ENCODE measurements at places on chromosomes 13 and 19.
A peak's percentile ranks its signal among the peaks of the same experiment; 100 is the strongest.

DNA sequence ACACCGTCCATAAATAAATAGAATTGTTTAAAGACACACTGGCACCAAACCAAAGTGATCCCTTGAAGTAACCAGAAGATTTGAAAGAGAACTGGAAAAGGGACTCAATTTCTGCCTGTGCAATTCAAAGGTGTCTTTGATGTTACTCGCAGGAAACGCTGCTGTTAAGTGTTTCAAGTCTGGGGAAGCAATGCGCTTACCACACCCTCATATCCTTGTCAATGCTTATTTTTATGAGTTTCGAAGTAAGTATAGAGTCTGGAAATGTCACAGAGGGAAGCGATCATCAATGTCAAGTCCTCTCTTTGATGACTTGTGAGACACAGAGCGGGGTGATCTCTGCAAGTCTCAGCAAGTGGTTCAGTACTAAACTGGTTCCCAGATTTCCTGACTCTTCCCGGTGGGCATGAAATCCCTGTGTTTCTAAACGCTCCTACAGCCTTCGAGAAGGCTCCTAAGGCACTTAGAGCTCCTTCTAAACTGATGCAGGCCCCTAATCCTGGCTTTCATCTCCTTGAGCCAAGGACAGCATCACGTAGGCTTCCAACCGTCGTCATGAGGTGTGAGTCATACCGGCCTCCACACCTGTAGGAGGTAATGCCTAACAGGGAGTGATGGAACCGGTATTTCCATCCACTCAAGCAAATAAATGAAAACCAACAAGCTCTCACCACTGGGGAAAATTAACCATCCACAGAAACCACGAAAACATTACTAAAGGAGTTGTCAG lies 22.8 kb downstream of the SYDE1 start:
- no peak overlapping the region for H3K27ac ChIP-seq
- no peak for DNase-seq
- peak overlapping the region; percentile 5 for H3K4me3 ChIP-seq
- no peaks in the 10 kb centered on the region for H3K36me3 ChIP-seq
- no peaks in the 10 kb centered on the region for H3K27me3 ChIP-seq

- DNase-seq: no peak
- no peaks in the 10 kb centered on the region for H3K27me3 ChIP-seq
- no peaks in the 10 kb centered on the region for H3K4me1 ChIP-seq
- no peak overlapping the region for H3K4me3 ChIP-seq
Measured at GRCh38 chr13:75352641-75353327, 129.2 kb downstream of the TBC1D4 start.

- H3K27me3 ChIP-seq: no peaks in the 10 kb centered on the region
- H3K36me3 ChIP-seq: peaks cover 3% of the 10 kb centered on the region
- no peak overlapping the region for H3K4me3 ChIP-seq
- H3K4me1 ChIP-seq: peaks cover 14% of the 10 kb centered on the region
Measured at GRCh38 chr13:97231118-97231828, 9.1 kb downstream of the MBNL2 start.

DNA sequence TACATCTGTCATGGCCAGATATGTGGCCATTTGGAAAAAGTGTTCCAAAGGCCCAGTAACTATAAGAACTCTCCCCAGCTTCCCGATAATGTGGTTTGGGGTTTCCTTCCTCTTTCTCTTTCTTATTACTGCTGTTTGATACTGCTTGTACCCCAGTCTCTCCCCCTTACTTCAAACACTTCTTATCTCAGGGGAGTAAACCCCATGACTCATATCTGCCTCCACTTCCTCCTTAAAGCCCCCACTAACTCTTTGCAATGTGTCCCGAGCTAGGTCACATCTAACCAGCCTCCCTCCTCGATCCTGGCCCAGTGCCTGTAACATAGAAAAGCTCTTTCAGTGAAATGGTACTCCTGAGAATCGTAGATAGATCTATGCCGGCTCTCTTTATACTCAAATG lies 82.4 kb upstream of the STARD13 start:
- no peak for DNase-seq
- no peak overlapping the region for H3K27ac ChIP-seq
- H3K4me1 ChIP-seq: no peaks in the 10 kb centered on the region
- H3K27me3 ChIP-seq: no peaks in the 10 kb centered on the region

DNA sequence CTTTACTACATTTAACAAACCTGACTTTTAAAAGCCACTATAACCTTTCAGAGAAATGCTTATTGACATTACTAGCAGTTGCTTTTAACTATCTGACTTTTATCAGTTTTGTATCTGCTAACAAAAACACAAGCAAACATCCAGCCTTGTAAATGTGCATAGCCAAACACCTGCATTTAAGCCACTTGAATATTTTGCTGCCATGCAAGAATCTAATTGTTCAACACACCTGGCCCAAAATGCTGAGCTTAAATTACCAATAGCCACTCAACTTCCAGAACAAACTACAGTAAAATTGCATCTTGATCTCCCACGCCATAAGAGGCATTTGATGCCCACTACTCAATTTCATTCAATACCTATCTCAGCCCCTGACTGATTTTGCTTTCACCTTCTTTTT lies 9.3 kb downstream of the ZIC5 start:
- H3K27me3 ChIP-seq: peaks cover 82% of the 10 kb centered on the region
- no peak overlapping the region for H3K27ac ChIP-seq
- no peak overlapping the region for H3K4me3 ChIP-seq

DNA sequence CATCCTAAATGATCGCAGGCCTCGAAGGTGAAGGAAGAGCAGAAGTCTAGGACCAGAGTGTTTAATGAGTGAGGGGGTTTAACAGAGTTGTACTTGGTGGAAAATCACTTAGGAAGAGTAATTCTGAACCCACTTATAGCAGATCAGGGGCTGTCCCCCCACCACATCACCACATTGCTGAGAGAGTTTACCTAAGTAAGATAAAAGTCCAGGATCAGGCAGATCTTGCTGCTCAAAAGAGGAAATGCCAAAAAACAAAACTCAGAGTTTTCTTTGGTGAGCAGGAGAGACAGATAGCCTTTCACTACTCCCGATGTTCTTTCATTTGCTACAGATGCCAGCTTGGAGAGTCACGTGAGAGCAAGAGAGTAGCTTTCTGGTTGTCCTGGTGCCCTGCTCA lies 15.4 kb downstream of the ZNF317 start:
- no peak overlapping the region for H3K27ac ChIP-seq
- peaks cover 62% of the 10 kb centered on the region for H3K36me3 ChIP-seq
- no peak for DNase-seq
- H3K4me1 ChIP-seq: no peaks in the 10 kb centered on the region

- H3K27ac ChIP-seq: no peak overlapping the region
- no peaks in the 10 kb centered on the region for H3K4me1 ChIP-seq
- no peak overlapping the region for H3K4me3 ChIP-seq
- no peaks in the 10 kb centered on the region for H3K27me3 ChIP-seq
- no peak for DNase-seq
Measured at GRCh38 chr19:14700711-14701375, 11.0 kb downstream of the ZNF333 start.

GRCh38 chr19:39542206-39542605 lies 2.2 kb upstream of the EID2 start:
- H3K27ac ChIP-seq: no peak overlapping the region
- peaks cover 26% of the 10 kb centered on the region for H3K4me1 ChIP-seq
- no peaks in the 10 kb centered on the region for H3K27me3 ChIP-seq
- no peaks in the 10 kb centered on the region for H3K36me3 ChIP-seq
- no peak for DNase-seq

DNA sequence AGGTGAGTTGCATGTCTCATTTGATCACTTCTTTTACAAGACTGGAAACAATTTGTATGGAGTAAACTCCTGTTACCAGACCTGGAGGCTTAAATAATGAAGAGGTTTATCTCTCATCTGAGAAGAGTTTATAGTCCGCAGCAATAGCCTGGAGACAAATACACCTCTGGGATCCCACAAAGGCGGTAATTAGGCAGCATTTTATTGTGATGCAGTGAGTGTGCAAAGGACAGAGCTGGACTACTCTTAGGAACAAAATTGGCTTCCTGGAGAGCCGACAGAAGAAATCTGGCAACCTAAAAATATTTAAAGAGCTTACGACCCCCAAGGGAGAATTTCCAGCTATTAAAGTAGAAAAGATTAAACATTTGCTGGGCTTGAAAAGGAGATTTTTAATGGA lies 11.8 kb upstream of the KATNAL1 start:
- H3K4me1 ChIP-seq: no peaks in the 10 kb centered on the region
- H3K4me3 ChIP-seq: no peak overlapping the region

DNA sequence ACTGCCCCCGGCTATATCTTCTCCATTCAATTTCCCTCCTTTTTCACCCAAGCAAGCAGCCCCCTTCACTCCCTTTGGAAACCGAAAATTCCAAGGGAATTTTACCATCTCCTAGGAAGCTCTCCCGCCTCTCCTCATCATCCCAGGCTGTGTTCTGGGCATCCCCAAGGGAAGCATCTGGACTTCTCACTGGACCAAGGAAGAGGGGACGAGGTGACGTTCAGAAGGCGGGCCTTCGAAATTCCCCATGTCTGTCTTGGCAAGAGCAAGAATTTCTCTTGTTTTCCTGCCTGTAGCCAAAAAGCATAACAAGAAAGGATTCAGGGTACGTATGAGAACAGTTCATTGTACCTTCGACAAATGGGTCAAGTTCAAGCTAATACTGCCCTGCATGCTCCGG lies 6.1 kb downstream of the TPRX2 start:
- H3K36me3 ChIP-seq: no peaks in the 10 kb centered on the region
- H3K27me3 ChIP-seq: no peaks in the 10 kb centered on the region
- no peak overlapping the region for H3K4me3 ChIP-seq
- H3K27ac ChIP-seq: no peak overlapping the region
- no peak for DNase-seq

GRCh38 chr13:75181906-75182305 lies 300.1 kb downstream of the TBC1D4 start:
- DNase-seq: no peak
- H3K27me3 ChIP-seq: no peaks in the 10 kb centered on the region

- H3K36me3 ChIP-seq: no peaks in the 10 kb centered on the region
- no peak for DNase-seq
- H3K27ac ChIP-seq: peak overlapping the region; percentile 52
- H3K27me3 ChIP-seq: no peaks in the 10 kb centered on the region
- H3K4me3 ChIP-seq: no peak overlapping the region
- peaks cover 84% of the 10 kb centered on the region for H3K4me1 ChIP-seq
Measured at GRCh38 chr13:30147421-30147820, 159.9 kb downstream of the KATNAL1 start.

- H3K27ac ChIP-seq: no peak overlapping the region
- H3K4me1 ChIP-seq: peaks cover 26% of the 10 kb centered on the region
- no peak overlapping the region for H3K4me3 ChIP-seq
Measured at GRCh38 chr13:99966064-99966805, 5.3 kb downstream of the ZIC5 start.

DNA sequence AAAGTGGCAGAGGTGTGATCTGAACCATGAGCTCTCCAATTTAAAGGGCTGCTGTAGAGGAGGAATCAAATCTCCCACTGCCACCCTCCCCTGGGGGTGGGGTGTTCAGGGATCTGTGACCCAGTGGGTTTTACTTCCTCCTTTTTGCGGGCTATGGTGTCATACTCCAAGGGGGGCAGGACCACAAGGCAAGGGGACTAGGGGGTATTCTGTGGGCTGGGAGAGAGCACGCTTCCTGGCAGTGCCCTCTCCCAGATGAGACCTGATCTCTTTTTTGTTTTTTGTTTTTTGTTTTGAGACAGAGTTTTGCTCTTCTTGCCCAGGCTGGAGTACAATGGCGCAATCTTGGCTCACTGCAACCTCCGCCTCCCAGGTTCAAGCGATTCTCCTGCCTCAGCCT lies 10.3 kb downstream of the PLD3 start:
- no peak overlapping the region for H3K27ac ChIP-seq
- no peaks in the 10 kb centered on the region for H3K27me3 ChIP-seq
- H3K36me3 ChIP-seq: no peaks in the 10 kb centered on the region
- no peak overlapping the region for H3K4me3 ChIP-seq

DNA sequence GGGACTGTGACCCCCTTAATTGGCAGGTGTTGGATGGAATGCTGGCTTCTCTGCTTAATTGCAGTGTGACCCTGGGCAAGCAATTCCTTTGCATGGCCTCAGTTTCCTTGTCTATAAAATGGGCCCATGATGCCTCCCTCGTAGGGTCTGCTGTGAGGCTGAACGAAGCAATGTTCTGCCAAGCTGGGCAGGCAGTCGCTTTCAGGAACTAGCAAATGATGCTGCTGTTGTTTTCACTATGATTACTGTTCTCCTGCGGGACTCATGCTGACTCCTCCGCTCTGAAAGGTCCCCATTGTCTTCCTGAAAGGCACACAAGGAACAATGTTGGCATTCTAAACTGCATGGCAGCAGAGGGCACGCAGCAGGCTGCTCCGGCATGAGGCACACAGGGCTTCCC lies 6.8 kb downstream of the BICRA start:
- peaks cover 5% of the 10 kb centered on the region for H3K4me1 ChIP-seq
- H3K4me3 ChIP-seq: no peak overlapping the region
- H3K36me3 ChIP-seq: no peaks in the 10 kb centered on the region
- no peaks in the 10 kb centered on the region for H3K27me3 ChIP-seq

DNA sequence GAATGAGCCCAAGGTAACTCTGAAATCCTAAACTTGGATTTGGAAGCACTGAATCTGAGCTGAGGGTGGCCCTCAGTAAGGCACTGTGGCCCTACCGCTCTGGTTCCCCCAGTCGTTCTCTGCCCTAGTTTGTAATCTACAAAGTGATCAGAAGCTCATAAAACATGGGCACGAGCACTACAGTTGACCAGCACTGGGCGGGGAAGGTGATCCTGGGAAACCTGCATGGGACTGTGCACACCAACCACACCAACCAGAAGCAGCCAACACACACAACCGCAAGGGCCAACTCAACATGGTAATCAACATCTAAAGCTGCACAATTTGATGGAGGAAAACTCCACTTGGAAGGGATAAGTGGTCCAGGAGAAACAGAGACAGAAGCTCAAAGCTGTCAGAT lies 22.9 kb downstream of the SLC7A1 start:
- no peaks in the 10 kb centered on the region for H3K27me3 ChIP-seq
- no peak overlapping the region for H3K27ac ChIP-seq
- DNase-seq: no peak
- H3K4me3 ChIP-seq: no peak overlapping the region
- no peaks in the 10 kb centered on the region for H3K4me1 ChIP-seq

DNA sequence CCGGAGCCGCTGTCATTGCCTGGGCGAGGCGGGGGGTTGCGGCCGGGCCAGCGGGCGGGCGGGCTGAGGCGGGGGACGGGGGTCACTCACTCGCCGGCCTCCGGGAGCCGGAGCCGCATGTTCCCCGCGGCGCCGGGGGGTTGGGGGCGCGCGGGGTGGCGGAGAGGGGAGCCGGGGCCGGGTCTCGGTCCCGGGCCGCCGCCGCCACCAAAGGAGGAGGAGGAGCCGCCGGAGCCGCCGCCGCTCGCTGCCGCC lies 149 bp downstream of the MED26 start:
- H3K27ac ChIP-seq: peak overlapping the region; percentile 71
- no peak for DNase-seq
- H3K36me3 ChIP-seq: peaks cover 22% of the 10 kb centered on the region
- peaks cover 16% of the 10 kb centered on the region for H3K4me1 ChIP-seq
- peak overlapping the region; percentile 89 for H3K4me3 ChIP-seq

GRCh38 chr13:81927347-81927746 lies 1586.4 kb upstream of the SPRY2 start:
- H3K27ac ChIP-seq: no peak overlapping the region
- no peak overlapping the region for H3K4me3 ChIP-seq
- H3K27me3 ChIP-seq: no peaks in the 10 kb centered on the region
- no peaks in the 10 kb centered on the region for H3K36me3 ChIP-seq
- H3K4me1 ChIP-seq: no peaks in the 10 kb centered on the region

All from effector memory CD4-positive, alpha-beta T cell (primary cell).